ENCODE measurements at places on chromosomes 7 and 10.

- DNase-seq: no peak
Measured at GRCh38 chr10:52334595-52334994, 20.5 kb downstream of the DKK1 start.

DNA sequence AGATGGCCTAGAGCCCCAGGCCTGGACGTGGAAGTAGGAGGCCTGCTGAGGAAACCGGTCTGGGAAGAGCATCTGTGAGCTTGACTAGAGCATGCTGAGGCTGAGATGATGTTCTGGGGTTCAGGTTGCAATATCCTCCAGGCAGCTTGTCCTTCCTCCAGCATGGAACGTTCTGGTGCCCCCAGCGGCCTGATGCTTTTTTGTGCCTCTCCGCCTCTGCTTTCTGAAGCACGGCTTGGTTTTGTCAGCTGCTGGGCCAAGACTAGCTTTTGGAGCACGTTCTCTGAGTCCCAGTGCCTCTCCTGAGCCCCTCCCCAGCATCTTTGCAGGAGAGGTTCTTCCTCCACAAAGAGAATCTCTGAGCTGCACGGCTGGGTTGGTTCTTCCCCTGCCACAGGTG lies 682.0 kb upstream of the FOXK1 start:
- no peak for DNase-seq

DNA sequence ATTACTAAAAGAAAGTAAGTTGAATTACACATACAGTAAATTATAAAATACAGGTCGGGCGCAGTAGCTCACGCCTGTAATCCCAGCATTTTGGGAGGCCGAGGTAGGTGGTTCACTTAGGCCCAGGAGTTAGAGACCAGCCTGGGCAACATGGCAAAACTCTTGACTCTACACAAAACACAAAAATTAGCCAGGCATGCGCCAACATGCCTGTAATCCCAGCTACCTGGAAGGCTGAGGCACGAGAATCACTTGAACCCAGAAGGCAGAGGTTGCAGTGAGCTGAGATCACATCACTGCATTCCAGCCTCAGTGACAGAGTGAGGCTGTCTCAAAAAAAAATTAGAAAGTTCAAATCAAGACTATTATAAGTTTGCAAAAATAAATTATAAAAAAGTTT lies 174.9 kb downstream of the GALNT11 start:
- DNase-seq: no peak

DNA sequence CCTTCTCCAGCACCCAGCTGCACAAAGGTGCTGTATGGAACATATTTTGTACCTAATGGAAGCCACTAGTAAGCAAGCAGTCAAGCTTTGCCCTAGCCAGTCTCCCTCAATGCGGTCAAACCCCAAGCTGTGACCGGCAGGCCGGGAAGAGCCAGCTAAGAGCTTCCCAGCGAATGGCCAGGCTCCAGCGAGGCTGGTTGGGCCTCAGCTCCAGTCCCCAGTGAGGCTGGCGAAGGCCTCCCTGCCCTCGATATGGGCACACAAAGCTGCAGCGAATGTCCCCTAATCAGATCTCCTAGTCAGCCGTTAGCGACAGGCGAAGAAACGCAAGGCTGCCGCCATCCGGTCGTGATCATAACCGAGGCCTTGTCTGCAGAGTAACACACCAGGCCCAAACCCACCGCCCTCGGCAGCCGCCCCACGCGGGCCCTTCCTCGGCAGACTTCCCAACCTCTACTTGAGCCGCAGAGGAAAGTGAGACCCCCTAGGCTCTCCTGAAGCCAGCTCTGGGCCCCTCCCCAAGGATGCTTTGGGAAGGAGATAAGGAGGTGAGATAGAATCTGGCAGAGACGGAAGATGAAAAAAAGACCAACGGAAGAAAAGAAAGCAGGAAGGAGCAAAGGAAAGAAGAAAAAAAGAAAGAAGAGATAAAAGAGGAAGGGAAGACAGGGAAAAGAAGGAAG lies 3.1 kb upstream of the HOXA9 start:
- no peak for DNase-seq

DNA sequence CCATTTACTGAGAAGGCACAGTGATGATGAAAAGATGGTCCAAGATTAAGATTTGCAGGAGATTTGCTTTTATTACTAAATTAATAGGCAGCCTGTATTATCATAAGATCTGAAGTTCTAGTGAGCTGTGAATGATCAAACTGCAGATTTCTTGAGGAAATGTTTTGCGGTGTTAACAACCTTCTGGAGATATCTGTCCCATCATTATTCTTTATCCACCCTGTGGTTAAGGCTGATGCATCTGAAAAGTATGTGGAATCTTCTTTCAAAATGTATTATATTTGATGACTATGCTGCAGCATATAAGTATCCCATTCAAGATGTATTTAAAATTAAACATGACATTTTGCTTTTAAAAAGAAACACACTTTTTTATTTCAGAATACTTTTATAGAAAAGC lies 150.3 kb downstream of the POLR1F start:
- no peak for DNase-seq

DNA sequence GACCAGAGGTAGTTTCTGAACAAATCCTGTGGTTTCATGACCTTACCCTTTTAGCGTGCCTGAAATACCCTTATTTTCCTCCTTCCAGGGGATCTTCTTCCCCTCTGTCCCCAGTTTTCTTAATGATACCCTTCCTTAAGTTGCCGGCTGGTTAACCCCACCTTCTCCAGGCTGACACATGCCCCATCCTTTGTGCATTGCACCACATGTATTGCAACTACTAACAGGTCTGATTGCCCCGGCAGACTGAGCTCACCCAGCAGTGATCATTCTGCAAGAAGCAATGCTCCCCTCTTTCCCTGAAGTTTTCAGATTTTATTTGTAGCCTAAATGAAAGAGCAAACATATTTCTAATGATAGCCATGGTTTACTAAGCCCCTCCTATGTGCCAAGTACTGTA lies 108.2 kb downstream of the HIP1 start:
- no peak for DNase-seq

- peak; percentile 11 for DNase-seq
Measured at GRCh38 chr7:38796626-38797501, 112.1 kb downstream of the VPS41 start.

GRCh38 chr10:97570146-97570788 lies 2.3 kb upstream of the ANKRD2 start:
- DNase-seq: no peak

- no peak for DNase-seq
Measured at GRCh38 chr7:1087465-1087814, 473 bp upstream of the GPER1 start.

DNA sequence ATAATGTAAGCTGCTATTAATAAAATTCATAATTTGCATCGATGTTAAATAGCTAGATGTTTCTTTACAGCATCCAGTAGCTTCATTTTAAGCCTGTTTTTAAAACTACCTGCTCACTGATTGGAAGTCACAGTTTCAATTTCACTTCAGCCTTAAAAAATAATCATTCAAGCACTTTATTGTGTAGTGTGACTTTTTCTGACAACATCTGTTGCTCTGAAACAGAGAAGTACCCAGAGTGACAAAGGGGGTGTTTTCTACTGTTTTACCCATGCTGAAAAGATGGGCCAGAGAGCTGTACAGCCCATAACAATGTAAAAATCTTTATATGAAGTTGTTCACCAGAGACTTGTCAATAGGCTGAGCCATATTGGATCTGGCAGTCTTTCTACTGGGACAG lies 437.2 kb downstream of the MDFIC start:
- DNase-seq: no peak
